Stimulated activated CD8-positive, alpha-beta memory T cell treated with anti-CD3 and anti-CD28 coated beads, Interleukin-4, amount 100 ng/mL, for 4 hours (primary cell): ENCODE measurements at places on chromosomes 4 and X.

DNA sequence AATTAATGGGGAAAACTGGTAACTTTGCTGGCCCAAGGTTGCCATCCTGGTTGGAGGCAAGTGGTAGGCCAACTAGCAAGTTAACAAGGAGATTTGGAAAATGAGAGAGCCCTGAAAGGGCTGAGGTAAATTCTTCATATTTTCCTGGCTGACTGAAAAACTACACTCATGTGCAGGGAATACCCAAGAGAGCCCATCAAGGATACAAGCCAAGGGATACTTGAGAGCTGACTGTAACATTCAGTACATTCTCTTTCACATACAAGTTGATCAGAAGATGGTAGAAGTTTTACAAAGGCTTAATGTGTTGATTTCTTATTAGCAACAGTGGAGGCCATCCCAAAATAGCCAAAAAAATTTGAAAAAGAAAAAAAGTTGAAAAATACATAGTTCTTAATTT, 33.3 kb downstream of the IL2 start:
- DNase-seq = no peak

- DNase-seq = no peak
These were observed 427.9 kb upstream of the SPANXN1 start for GRCh38 chrX:144819406-144819805.

- no peak for DNase-seq
These were observed 50.3 kb downstream of the MED28 start for GRCh38 chr4:17664755-17665154.

GRCh38 chrX:10929747-10930146, 181.4 kb upstream of the HCCS start:
- no peak for DNase-seq

DNA sequence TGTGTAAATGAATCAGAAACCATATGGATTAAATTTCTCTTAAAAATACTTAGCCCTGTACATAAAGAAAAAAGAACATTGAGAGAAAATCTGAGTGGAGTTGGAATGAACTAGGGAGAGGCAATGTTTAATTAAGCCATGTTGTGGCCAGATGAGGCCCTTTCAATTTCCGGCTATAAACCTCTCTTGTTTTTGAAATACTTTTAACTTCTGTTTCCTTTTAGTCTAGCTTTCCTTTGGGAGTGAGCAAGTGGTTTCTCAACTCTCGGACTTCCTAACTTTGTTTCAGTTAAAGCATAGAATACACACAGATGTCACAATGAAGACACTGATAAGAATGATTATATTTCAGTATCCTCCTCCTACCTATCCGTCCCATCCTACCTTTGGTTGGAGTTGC, 197.2 kb downstream of the ARHGAP24 start:
- no peak for DNase-seq

DNA sequence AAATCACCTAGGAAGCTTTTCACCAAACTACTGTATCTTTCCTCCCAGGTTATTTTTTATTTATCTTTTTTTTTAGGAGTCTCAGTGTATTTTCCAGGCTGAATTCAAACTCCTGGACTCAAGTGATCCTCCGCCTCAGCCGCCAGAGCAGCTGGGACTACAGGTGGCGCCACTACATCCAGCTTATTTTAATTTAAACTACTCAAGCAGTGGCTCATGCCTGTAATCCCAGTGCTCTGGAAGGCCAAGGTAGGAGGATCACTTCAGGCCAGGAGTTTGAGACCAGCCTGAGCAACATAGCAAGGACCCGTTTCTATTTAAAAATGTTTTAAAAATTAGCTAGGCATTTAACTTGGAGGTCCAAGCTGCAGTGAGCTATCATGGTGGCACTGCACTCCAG, 37.8 kb downstream of the LEF1 start:
- no peak for DNase-seq

GRCh38 chrX:20402956-20403355, 136.2 kb upstream of the RPS6KA3 start:
- no peak for DNase-seq

DNA sequence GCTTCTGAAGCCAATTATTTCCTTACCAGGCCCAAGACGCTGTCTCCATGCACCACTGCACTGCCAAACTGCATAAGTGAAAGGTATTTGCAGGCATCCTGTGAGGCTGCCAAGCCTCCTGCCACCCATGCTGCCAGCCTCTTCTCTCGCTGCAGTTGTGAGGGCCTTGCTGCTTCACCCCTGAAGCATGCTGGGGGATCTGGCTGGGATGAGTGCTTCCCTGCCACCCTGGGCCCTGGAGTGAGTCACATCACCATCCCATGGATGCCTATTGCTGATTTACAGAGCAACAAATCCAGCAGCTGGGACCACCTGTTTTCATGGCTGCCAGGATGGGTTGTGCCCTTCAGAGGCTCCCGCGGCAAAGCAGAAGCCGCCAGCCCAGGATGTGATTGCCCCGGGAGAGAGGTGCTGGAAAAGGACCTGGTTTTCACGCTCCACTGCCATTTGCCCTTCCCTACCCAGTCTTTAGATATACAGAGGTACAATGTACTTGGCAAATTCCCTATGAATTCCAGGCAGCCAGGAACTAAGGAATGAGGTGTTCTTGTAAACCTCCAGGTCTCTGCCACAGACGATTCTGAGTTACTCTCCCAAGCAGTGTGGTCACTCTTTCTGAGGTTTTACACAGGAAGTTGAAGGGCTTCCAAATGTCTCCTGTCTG, 41.5 kb upstream of the PTCHD1 start:
- no peak for DNase-seq

- no peak for DNase-seq
These were observed 37.0 kb downstream of the NPY5R start for GRCh38 chr4:163380703-163381102.

DNA sequence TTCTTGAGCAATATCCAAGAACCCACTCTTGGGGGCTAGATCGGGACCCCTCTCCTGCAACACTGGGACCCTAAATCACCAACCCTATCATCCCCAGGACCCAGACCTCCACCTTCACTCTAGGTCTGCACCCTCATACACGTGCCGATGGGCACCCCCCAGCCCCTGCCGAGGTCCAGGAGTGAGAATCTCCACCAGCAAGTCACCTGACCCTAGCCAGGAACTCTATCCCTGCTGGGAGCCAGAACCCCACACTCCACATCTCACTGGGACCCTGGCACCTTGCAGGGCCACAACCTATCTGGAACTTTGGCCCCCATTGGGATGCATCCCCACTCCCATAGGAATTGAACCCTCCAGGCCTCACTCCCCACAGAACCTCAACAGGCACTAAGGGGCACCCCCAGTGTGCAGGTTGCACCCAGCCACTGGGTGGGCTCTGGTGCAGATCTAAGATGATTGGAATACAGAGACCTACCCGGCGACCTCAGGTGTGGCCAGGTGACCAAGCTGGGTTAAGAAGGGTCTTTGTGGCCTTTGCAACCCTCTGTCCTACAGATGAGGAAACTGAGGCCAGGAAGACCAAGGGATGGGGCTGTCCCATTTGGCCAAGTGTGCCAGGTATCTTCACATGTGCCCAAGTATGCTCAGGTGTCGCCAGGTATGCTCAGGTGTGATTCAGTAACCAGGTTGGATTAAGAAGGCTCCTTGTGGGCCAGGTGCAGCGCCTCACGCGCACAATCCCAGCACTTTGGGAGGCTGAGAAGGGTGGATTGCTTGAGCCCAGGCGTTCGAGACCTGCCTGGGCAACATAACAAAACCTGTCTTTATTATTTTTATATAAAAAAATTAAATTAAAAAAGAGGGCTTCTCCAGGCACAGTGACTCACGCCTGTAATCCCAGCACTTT, 3.1 kb upstream of the DHRSX start:
- no peak for DNase-seq
